ENCODE measurements at places on chromosomes 6 and 20.

DNA sequence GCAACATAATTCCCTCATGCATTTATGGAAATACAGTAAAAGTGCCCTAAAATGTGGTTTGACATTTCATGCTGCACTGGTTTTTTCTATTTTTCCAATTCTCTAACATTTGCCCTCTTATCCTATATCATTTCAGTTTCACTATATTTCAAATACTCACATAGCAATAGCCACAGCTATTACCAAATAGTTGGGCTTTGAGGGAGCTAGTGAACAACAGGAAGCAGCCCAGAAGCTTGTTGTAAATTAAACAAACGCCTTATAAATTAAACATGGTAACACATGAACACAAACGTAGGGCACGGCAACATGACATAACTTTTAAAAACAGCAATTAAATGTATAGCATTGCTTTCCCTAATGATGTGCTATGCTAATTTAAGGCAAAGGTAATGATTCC is 469.0 kb downstream of the CDC5L start:
- no peak for DNase-seq

DNA sequence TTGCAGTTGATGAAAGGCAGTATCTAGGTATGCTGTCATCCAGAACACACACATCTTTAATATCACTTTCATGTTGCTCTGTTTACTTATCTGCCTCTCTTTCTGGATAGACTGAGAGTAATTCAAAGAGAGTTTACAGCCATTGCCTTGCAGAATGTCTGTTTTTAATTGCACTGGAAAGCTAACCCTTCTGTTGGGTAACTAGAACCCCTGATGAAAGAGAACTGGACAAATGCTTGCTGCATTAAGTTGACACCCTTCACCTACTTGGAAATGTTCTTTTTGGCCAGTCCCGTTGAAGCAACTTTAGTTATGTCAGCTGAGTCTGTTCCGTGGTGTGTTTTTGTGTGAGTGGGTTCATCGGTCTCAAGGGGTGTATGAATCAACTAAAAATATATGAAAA is 383.8 kb upstream of the CITED2 start:
- no peak for DNase-seq

- DNase-seq = no peak
Measured at GRCh38 chr6:135146162-135146934, 34.8 kb upstream of the MYB start.

GRCh38 chr20:41594514-41595322 is 23.5 kb downstream of the CHD6 start:
- DNase-seq = no peak

DNA sequence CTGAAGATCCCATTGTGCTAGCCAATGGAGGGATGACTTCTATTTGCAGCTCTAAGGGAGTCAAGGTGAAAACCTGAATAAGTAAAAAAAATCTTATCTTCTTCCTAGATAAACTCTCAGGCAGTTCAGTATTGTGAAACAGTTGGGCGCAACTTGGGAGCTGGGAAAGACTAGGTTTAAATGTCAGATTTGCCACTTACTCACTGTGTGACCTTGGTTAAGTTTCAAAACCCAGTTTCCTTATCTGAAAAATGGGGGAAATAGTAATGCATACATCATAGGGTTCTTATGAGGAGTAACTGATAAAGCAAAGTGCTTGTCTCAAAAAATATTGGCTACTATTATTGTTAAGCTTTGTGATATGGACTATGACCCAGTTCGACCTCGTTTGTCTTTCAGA is 88.8 kb downstream of the CD83 start:
- no peak for DNase-seq

All from activated CD4-positive, CD25-positive, alpha-beta regulatory T cell treated with anti-CD3 and anti-CD28 coated beads, Interleukin-2, amount 50 U/mL, for 72 hours (primary cell).